NCI-H1105 (cell line): ENCODE measurements at places on chromosomes 7 and 10.

DNA sequence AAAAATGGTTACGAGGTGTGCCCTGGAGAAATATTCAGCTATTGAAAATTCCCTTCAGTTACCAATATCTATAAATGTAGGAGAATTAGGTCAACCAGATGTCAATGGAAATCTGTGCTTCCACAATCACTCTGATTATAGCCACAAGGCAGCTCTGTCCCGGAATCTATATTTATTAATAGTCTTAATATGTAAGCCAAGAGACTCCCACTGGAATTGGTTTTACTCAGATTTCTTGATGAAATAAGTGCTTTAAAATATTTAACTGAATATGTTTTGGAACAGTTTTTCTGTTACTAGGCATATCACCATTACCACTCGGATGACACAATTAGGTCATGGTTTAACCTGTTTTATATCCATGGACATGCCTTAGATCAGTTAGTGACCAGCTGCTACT, 169.6 kb downstream of the POM121L12 start:
- DNase-seq: no peak

DNA sequence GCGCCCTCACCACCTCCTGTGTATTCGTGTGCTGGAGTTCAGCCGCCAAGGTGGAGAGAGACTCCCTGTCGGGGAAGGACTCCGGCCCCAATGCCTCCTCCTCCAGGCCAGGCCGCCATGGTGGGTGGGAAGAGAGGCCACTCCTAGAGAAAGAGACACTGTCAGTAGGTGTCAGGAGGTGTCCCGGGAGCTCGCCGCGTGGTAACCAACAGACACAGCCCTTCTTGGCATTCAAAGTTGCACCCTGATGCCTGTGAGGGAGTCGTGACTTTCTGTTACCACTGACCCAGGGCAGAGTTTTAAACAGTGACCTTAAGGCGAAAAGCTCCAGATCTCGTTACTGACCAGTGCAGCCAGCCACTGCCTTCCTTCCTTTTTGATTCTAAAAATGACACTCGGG, 155.2 kb downstream of the CUX1 start:
- DNase-seq: no peak

DNA sequence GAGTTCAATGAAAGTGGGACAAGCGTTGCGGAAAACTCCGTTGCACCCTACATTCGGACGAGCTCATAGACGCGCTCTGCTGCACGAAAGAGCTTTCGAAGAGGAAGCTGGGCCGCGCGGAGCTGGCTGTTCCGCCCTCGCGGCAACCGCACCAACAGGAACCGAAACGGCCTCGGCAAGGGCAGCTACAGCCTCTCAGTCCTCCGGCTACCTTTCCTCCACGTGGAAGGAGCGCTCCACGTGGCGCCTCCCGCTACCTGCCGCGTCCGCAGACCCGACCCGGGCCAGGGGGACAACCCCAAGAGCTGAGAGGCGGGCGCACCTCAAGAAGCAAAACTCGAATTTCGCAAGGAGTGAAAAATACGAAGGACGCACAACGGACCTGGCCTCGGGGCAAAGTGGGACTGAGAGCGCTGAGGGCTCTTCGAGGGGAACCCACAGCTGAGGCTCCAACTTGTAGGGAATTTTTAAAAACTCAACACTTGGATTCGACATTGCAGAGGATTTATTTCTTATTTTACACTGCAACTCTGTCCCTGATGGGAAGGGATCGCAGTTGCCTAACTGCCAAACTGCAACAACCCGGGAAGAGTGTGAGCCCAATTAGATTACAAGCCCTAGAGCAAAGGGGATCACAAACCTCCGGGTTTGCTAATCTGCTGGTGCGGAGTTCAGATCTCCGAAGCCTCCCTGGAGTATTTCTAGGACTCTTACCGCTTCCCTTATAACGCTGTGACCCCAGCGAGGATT, 1.4 kb downstream of the HPSE2 start:
- no peak for DNase-seq

DNA sequence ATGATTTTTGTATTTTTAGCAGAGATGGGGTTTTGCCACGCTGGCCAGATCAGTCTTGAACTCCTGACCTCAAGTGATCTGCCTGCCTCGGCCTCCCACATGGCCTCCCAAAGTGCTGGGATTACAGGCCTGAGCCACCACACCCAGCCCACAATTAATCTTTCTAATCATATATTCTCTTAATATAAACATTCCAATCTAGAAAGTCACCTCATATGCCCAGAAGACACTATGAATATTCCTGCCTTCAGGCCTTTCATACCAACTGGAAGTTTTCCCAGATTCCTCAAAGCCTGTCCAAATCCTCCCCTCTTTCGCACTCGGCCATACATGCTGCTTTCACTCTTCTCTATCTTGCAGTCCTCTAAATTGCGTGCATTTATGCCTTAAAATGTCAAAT, 32.6 kb downstream of the PDZD8 start:
- DNase-seq: no peak

DNA sequence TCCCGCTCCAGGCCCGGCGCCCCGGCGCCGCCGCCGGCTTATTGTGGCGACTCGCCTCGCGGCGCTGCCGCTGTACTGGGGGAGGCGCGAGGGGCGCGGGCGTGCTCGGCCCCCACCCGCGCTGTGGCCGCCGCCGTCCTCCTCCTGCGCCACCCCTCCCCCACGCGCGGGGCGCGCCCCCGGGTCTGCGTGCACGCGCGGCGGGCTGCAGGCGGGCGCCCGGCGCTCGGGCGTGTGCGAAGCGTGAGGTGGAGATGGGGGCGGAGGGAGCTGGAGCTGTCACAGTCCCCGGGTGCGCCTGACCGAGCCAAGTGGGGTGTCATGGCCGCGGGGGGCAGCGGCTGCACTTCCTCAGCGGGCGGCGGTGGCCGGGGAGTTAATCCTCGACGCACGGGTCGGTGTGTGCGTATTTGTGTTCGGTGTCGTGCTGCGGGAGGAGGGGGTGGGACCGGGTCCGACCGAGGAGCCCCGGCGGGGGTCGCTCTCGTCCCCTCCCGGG, 672 bp downstream of the LCOR start:
- peak; percentile 56 for DNase-seq
